ENCODE measurements at places on chromosomes 1 and 21.
A peak's percentile ranks its signal among the peaks of the same experiment; 100 is the strongest.

- DNase-seq: peak; percentile 75
These were observed 64.0 kb downstream of the ITPKB start for GRCh38 chr1:226674892-226675714.

DNA sequence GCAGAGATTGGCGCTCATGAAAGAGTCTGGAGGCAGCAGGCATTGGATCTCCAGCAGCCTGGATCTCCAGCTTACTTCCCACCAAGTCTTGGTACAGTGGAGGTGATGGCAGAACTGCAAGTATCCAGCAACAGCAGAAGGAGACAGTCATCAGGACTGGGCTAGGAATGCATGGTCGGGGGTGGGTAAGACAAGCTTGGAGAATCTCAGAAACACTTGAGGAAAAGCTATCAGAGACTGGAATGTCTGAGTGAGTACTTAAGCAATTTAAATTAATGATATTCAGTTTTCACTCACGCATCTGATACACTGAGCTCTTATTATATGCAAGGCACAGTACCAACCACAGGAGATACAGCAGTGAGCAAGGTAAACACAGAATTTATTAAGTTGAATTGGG is 9.8 kb downstream of the TMEM35B start:
- no peak for DNase-seq

- no peak for DNase-seq
These were observed 1.6 kb downstream of the LMO4 start for GRCh38 chr1:87330057-87330884.

DNA sequence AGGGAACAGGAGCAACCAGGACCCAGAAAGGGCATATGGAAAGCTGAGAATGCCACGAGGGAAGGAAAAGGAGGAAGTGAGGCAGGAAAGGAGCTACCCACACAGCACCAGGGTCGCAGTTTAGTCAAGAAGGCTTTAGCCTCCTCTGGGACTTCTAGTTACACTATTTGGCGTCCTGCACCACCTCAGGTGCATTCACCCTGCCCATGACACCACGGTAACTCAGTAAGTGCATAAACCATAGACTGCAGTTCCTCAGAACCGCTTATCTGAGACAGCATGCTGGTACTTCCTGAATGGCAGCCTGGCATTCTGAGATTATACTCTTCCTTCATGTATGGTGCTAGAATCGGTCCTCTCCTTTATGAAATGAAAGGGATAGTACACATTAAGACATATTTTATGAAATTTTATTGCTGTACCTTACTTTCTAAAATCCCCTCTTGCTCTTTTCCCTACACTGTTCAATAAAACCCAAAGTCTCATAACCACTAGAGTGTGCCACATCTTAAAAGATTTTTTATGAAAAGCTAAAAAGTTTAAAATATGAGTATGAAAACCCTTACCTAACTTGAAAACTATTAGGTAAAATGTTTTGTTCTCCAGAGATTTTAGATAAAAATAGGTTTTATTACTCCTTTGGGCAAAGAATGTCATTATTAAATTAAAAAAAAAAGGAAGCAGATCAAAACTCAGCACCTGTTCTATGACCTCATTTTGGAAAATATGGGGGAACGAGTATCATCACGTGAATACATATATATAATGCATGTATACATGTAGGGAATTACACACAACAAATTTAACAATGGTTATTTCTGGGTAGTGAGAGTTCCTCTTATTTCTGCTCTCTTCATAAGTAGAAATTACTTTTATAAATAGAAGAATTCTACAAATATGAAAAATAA is 67.3 kb downstream of the VAV3 start:
- peak; percentile 4 for DNase-seq

DNA sequence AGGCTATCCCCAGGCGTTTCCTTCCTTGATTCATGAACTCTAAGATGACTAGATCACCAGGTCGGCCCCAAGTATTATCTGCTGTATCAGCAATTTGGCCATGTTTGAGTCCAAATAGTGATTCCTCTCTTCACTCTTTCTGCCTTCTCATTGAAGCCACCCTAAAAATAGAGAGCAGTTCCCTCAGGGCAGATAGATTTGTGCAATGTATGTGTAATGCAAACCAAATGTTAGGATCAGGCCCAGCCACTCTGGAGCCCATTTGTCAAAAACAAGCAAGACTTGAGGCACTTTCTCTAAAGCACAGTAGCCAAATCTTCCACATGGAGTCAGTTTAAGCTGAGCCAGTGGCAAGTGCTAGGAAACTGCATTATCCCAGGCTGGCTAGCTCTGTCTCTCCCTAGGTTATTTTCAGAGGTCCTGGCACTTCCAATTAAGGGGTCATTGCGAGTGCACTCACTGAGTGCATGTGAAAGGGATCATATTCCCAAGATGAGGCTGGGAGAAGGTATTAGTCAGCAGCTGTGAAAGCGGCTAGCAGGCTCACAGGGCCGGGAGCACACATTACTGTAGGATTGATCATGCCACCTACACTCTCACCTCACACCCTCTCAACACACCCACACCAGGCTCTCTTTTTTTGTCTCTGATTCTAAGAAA is 97.9 kb upstream of the RAB3GAP2 start:
- DNase-seq: no peak

- peak; percentile 44 for DNase-seq
These were observed 38.6 kb upstream of the ETS2 start for GRCh38 chr21:38766987-38767722.

DNA sequence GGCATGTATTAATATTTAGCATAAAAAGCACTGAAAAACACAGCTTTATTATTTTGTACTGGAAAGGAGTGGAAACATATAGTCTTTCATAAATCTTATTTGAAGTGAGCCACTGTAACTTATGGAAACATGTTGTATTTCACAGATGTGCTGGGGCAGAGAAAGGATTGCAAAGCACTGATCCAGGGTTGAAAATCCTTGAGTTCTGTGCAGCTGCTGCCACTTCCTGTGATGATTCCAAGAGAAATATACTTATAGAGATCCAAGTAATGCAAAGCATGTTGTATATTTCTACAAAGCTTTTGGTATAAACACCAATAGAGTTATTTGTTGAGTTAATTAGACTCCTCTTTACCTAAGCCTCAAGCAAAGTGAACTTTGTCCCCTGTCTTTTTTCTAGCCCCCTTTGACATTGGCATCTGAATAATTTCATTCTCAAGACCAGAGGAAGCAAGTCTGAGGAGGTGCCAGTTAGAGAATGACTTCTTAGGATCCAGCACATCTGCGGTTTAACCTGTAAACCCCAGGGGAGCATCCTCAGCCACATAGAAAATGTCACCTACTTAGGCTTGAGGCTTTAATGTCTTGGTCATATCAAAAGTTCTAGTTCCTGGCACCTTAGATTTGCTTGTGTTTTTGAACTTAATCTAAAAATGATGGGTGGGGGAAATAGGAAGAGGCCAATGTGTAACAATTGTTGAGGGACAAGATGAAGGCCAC is 173.3 kb downstream of the FASLG start:
- no peak for DNase-seq

DNA sequence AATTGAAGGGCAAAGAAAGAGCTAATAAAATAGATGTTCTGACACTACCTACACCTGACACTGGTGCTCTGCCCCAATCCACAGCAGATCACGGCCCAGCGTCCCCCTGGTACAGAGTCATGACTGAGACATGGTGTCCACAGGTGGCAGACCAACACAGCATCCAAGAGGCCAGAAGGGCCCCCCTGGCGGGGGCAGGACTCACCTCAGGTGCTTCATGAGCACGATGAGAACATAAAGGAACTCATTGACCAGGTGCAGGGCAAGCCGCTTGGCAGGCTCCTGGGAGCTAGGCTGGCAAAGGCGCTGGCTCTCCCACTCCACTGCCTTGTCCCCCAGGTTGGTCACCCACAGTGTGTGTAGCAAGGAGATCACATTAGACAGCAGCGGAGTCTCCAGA is 20.4 kb downstream of the MRAP start:
- no peak for DNase-seq

DNA sequence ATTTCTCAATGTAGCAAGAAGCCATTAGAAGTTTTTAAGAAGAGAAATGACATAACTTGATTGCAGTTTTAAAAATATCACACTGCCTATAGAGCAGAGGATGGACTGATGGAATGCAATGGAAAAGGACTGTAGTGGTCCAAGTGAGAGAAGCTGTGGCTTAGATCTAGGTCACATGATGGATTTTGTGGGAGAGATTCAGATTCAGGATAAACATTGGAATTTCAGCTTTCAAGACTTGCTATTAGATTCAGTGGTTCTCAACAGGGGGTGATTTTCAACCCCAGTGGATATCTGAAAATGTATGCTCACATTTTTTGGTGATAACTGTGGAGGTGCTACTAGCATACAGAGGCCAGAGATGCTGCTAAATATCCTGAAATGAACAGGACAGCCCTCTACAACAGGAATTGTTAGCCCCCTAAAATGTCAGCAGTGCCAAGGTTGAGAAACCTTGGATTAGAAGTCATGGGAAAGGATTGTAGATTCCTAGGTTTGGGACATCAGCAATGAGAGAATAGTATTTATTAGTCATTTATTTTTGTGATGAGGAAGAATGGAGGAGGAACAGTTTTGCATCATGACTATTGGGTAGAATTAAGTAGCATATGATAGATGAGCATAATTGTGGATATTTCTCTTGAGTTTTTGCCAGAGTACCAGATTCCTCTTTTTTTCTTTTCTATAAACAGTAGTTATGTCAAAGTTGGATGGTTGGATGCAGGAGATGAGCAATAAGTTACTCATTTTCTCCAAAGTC is 30.1 kb upstream of the KCNK2 start:
- no peak for DNase-seq

- DNase-seq: peak; percentile 10
These were observed 43.2 kb downstream of the LRRC71 start for GRCh38 chr1:156963621-156964020.

- DNase-seq: no peak
These were observed 45.8 kb downstream of the SLC25A24 start for GRCh38 chr1:108154314-108154713.
